ENCODE measurements at places on chromosomes 6 and 20.

GRCh38 chr6:163147994-163148393 lies 266.5 kb upstream of the QKI start:
- DNase-seq: no peak

- no peak for DNase-seq
Observed at GRCh38 chr6:132464538-132465256, 48.2 kb downstream of the STX7 start.

GRCh38 chr6:111382476-111383294 lies 100.3 kb downstream of the REV3L start:
- DNase-seq: no peak

GRCh38 chr6:139457476-139457875 lies 83.0 kb upstream of the CITED2 start:
- no peak for DNase-seq

GRCh38 chr20:50278684-50279531 lies 88.3 kb downstream of the CEBPB start:
- DNase-seq: no peak

DNA sequence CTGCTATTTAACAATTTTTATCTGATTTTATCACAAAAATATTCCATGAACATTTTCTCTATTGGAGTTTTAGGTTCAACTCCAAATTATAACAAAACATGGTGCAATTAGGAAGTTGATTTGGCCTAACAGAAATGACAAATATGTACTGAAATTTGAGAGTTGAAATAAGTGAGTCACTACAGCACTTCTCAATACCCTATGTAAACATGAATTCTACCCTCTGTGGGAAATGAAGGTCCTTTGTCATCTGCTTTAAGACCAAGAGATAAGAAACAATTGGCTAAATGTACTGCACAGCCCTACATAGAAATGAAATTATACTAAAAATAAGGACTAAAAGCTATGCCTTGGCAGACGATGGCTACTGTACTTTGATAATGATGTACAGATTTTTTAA lies 86.2 kb upstream of the BEND6 start:
- no peak for DNase-seq

DNA sequence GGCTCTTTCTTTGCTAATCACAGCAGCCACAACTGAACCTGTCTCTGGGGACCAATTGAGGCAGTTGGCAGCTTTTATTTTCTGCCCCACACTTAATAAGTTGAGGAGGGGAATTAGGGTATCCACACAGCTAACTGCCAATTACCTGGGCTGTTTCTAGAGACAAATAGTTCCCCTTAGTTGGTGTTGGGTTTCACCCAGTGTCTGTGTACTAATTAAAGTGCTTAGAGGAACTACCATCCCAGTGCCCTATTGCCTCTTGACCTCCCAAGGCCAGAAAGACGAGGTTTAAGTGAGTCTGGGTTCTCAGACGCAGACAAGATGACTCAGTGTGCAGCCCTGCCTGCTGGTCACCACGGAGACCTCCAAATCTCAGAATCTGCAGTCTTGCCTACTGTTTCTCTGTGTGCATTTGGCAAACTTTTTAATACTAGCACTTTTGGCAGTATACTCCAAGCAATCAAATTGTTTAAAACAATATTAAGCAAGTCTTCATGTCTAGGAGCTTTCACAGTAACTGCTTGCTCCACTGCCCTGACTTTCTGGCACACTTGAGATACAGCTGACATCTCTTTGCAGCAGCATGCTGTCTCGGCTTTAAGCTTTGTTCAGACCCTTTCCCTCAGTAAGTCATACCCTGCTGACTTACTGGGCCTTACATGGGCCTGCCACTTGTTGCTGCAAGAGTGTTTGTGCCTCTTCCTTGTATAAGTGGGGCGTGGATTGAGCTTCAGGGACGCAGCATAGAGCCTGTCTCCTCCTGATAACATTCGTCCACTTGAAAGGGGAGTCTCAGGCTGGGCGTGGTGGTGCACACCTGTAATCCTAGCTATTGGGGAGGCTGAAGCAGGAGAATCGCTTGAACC lies 31.9 kb downstream of the STK35 start:
- DNase-seq: peak; percentile 54

DNA sequence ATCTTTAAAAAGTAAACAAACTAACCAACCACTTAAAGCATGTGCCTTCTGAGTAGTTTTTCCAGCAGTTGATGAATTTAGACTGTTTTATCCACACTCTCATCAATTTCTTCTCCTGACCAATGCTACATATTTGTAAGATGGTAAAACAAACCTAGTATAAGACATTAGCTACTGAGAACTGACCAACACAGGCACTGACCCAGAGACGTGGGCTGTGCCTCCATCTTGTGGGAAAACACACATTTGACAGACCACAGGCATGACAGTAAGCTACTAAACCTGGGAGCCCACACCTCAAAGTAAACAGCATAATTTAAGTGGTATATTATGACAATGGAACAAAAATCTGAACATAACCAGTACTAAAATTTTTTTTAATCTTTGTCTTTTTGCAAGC lies 121.4 kb upstream of the NRSN1 start:
- DNase-seq: no peak

DNA sequence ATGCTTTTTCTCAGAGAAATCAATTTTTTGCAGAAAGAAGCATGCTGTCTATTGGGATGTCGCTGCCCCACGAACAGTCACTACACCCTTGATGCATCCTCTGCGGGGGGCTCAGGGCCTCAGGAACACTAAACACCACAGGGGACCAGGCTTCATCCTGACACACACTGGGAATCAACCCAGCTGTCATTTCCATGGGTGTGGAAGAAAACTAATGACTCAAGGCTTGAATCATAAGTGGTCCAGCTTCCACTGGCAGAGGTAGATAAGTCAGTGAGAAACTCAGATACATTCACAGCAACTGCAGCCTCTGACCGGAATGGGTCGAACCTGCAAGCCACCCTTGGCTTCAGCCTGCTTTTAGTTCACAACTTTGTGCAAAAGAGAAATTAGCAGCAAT lies 81.3 kb upstream of the SPTLC3 start:
- no peak for DNase-seq

DNA sequence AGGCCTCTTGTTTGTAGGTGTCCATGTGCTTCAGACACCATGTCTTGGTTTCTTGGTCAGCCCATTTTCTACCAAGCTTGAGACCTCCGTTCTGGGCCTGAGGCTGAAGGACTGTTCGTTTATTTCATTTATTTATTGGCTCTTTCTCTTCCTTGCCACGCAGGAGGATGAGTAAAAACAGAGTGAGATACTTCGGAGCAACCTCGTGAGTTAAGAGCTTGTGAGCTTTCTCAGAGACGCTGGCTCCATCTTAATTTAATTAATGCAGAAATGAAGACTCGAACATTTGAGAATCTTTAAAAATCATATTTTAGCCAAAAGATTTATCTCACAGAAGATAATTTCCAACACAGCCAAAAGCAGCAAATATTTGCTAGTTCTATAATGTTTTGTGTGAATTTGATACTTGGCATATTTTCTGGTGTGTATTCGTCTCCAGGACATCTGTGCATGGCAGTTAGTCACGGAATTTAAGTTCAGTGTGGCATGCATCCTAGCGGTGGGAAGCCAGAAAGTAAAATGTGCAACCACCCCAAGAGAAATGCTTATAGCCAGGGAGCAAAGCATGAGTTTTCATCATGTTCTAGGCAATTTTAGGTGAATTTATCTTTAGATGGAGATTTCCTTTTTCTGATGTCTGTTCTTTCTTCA lies 76.0 kb downstream of the THBS2 start:
- DNase-seq: no peak

DNA sequence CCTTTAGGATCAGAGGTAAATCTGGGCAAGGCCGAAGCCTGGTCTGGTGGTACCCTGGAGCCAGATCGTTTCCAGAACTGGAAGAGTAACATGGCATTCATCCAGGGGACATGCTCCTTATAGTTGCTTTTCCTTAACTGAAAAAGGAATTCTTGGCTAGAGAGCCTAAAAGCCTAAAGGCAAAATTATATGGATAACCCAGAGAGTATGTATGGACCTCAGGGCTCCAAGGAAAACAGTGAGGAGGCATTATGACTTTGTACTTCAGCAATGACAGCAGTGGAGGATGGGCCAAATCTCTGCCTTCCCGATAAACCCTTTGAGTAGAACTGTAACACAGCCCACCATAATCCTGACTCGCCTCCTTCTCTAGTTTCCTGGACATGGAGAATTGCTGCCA lies 29.3 kb downstream of the ARHGAP18 start:
- no peak for DNase-seq

- DNase-seq: no peak
Observed at GRCh38 chr6:21198032-21198640, 395.4 kb upstream of the SOX4 start.

DNA sequence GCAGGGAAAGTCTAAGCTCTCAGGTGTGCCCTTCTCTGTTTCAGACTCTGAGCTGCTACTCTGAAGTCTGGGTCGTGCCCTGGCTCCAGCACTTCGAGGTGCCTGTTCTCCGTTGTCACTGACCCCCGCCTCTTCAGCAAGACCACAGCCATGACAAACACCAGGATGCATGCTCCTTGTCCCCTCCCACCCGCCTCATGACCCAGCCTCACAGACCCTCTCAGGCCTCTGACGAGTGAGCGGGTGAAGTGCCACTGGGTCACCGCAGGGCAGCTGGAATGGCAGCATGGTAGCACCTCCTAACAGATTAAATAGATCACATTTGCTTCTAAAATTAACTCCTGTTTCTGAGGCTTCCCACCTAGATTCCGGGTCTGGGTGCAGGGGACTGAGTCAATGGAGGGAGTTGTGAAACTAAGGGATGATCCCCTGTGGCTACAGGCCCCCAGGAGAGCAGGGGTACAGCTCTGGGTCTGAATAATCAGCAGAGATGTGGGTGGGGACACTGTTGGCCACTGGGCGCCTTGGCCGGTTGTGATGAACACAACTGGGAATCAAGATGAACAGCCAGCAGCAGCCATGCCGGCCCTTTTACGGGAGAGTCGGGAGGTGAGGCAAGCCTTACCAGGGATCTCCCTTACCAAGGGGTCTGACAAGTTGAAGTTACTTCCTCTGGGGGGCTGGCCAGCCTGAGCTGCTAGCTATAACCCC lies 10.7 kb downstream of the CST7 start:
- no peak for DNase-seq

GRCh38 chr20:31496761-31497295 lies 17.4 kb upstream of the HM13 start:
- no peak for DNase-seq

GRCh38 chr6:72813807-72814596 lies 192.1 kb downstream of the KCNQ5 start:
- DNase-seq: no peak

DNA sequence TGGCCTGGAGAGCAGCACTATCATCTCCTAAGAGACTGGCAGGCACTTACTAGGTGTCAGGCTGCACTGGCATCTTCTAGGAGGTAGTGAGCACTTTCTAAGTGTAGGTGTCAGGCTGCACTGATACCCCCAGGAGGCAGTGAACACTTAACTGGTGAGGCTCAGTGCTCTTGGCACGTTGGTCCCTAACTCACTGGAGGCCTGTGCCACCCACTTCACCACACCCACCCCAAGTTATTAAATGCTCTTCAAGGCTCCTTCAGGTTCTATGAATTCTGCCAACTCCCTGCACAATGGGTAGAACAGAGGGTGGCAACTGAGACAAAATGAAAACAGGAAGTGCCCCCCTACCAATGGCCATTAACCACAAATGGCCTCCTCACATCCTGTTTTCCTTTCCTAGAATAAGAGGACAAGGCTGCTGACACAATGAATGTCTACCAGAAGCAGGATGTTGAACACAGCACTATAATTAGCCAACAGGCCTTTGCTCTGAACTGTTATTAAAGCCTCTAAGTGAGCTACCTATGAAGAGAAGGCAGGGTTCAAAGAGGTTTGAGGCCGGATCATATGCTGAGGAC lies 29.4 kb downstream of the NCOA5 start:
- DNase-seq: no peak

GRCh38 chr20:25318471-25319240 lies 70.8 kb downstream of the PYGB start:
- DNase-seq: no peak

DNA sequence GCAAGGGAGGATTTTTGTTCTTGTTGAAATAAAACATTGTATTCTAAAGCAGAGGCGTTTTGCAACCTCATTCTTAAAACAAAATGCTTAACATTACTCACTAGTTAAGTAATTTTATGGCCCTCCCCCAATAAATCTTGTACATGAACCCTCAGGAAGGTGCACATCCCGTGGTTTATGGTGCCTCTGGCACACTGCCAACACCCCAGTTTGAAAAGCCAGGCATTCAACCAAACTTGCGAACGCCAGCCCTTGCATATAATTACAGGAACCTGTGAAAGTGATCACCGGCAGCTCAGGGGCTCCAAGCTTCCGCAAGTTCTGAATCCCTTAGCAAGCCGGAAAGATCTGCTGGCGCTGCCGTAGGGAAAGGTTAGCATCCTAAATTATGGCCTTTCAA lies 1109.0 kb upstream of the FLRT3 start:
- no peak for DNase-seq

GRCh38 chr20:57389695-57390603 lies 1.2 kb upstream of the RBM38 start:
- DNase-seq: peak; percentile 48

GRCh38 chr6:68039641-68040311 lies 595.3 kb upstream of the ADGRB3 start:
- no peak for DNase-seq

GRCh38 chr6:17035257-17036064 lies 66.4 kb upstream of the STMND1 start:
- DNase-seq: no peak

DNA sequence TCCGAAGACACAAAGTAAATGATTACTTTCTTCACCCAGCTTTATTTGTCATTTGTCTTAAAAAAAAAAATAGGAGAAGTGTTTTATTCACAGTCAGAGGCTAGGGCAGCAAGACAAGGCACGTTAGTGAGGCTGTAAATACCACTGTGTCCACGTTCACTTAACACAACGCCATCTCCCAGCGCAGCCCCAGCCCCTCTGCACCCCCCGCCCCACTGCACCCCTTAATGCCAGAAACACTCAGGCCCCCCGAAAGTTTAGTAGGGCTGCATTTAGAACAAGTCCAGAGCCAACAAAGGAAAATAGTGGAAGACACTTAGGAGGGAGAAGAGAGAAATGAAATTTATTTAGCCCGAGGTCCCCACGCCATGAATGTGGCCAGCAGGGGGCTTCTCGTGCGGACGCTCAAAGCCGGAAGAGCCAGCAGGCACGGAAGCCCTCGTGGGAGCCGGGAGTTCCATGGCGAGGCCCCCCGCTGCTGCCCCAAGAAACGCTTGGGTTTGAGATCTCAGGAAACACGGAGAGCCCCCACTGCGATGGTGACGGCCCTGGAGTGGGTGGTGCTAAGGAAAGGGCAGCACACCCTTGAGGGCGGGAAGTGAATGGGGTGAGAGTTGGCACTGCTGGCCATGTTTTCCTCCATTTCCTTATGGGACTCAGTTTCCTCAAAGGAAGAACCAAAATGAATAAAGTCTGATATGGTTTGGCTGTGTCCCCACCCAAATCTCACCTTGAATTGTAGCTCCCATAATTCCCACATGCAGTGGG lies 50.2 kb downstream of the IYD start:
- DNase-seq: peak; percentile 69

GRCh38 chr20:38224531-38224930 lies 36.0 kb downstream of the KIAA1755 start:
- DNase-seq: no peak

Measured in neural progenitor cell (in vitro differentiated cells).